HTR-8/SVneo (cell line): ENCODE measurements at places on chromosomes 6 and 20.
A peak's percentile ranks its signal among the peaks of the same experiment; 100 is the strongest.

GRCh38 chr6:107584726-107585125 lies 94.8 kb downstream of the SOBP start:
- DNase-seq: no peak

DNA sequence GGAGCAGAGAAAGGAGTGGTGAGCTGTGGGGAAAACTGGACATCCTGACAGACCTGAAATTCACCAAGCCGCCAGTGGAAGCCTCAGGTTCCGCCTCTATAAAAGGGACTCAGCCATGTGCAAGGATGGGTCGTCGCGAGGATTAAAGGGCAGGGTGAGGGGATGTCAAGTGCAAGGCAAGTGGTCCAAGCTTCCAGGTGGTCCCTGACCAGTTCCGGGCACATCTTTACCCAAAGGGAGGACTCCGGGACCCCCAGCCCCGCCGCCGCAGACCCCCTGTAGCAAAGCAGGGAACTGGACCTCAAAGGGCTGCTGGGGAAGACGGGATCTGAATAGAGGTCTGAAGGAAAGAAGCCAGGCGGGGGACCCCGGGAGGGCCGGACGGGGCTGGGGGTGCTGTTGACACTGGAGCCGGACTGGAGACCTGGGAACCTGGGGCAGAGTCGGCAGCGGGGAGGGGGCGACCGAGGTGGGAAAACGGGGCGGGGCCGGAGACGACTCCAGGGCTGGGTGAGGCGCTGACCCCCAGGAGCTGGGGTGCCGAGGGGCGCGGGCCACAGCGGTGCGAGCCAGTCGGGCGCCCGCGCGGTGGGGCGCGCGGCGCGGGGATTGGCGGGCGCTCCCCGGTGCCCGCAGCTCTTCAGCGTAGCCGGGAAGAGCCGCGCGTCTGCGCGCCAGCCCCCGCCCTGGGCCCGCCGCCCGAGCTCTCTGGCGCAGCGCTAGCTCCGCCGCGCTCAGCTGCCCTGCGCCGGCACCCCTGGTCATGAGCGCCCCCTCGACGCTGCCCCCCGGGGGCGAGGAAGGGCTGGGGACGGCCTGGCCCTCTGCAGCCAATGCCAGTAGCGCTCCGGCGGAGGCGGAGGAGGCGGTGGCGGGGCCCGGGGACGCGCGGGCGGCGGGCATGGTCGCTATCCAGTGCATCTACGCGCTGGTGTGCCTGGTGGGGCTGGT lies at the start of gene SSTR4:
SSTR4 (plus strand) TSS at position 592 of the 951 bp plus-strand sequence; CDS start at position 764, 172 bp downstream.
- DNase-seq: no peak

DNA sequence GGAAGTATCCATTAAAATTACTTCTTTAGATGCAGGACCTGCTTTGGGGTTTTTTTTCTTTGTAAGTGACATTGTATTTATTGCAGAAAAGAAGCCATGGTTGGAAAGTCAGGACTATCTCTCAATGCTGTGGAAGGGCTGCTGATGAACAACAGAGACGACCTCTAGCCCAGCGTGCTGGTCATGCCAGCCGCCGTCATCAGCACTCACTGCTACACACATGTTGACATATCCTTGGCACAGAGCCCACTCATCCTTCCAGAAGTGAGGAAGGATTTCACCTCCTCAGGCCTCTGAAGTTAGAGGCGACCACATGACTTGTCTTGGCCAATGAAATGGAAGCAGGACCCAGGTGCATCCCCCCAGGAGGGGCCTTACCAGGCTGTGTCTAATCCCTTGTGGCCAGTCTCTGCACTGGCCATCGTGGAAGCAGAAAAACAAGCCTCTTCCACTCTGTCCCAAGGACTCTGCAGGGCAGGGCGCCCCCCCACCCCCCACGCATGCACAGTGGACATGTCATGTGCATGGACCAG lies 343.5 kb downstream of the TAF4 start:
- no peak for DNase-seq

- DNase-seq: no peak
These were observed 72.6 kb upstream of the SLC4A11 start for GRCh38 chr20:3311623-3312022.

- no peak for DNase-seq
These were observed 30.4 kb downstream of the DEFB114 start for GRCh38 chr6:49933526-49933925.

DNA sequence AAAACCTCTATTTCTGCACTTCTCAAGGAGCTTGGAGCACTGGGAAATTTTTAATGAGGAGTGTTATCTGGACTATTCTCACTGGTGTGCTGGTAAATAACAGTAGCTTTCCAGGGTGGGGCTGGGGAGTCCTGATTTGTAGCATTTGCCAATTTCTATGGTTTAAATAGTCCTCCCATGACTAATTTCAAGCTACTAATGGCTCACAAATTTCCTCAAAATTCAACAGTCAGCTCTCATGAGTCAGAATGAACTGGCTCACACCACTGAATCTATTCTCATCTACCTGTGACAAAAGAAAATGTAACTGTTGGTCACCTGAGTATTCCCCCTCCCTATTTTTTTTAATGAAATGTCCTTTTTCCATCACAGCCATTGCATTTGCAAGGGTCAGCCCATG lies 449.6 kb downstream of the KIF16B start:
- no peak for DNase-seq

- DNase-seq: no peak
These were observed 15.1 kb downstream of the AAR2 start for GRCh38 chr20:36251426-36251825.

DNA sequence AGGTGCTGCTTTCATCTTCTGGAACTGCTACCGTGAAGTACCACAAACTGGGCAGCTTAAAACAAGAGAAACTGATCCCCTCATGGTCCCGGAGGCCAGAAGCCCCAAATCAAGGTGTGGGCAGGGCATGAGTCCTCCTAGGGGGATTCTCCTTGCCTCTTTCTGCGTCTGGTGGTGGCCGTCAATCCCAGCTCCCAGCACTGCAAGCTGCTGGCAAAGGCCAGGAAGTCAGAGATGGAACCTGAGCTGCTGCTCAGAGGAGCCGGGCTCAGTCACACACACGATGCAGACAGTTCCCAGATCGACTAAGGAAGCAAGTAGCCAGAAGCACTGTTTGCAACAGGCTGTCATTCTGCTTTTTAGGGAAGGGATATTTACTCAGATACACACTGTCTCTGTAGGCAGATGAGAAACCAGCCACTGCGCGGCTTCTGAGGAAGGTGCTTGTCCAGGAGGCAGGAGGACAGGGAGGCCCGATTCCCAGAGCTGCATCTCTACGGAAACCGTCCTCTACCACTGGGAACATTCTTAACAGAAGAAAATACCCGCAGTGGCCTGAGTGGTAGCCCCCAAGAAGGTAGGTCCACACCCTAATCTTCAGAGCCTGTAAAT lies 15.5 kb downstream of the BHLHE23 start:
- DNase-seq: no peak

DNA sequence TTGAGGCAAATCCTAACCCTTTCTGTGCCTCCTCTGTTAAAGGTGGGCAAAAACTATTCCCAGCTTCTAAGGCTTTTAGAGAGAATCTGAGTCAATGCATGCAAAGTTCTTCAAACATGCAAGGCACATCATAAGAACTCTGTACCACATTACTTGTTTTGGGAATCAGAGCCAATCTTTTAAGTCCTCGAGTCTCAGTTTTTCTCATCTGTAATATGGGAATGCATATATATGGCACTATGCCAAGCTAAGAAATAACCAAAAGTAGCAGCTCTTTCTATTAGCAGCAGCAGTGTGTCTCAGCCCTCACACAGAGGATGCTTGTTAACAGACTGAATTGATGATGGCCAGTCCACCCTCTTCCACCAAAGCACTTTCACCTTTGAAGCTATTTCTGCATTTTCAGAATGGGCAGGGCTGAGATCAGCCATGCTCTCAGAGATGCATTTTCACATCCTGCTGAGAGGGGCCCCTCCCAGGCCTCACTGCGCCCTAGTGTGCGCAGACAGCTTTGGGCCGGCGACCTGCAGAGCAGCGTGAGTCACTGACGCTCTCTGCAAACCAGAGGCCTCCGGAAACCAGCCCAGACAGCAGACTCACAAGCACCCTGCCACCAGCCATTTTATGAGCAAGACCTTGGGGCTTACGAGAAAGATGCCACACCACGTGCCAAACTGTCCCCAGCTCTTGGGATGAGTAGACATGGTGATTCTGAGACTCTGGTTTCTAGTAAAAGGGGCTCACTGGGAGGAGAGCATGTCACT lies 138.0 kb downstream of the NFATC2 start:
- DNase-seq: no peak

GRCh38 chr6:108594640-108595039 lies 33.9 kb downstream of the FOXO3 start:
- DNase-seq: no peak

GRCh38 chr6:16979677-16980370 lies 122.0 kb upstream of the STMND1 start:
- DNase-seq: no peak

DNA sequence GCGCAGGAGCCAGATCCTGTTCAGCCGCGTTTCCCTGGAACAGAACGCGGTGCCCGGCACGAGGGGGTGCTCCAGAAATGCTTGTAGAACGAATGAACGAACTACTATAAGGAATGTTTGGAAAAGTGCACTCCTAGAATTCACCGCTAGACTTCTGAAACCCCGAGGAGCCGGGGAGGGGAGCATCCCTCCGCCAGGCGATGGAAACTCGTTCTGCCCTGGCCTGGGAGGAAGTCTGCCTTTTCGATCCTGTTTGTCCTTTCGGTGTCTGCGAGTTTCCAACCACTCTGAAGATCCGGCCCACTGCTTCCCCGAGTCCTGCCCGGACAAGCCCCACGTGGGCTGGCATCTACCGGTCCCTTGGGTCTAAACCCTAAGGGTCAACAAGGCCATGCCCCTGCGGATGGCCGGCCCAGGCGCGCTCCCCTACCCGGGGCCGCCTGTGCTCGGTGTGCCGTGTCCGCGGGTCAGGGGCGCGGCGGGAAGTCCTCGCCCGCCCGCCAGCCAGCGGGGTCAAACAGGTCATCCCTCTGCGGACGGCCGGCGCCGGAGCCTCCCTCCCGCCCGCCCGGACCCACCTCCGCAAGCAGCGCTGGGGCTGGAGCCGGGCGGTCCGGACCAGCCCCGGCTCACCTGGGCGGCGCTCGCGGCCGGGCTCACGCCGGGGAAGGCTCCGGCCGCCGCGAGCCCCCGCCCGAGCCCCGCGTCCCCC lies 526 bp downstream of the SULF2 start:
- peak; percentile 77 for DNase-seq
